Vagina (tissue), 2 donors: ENCODE measurements at places on chromosomes 5 and 9. TPM values are rescaled to one million over a fixed set of nuclear protein-coding genes. Genes with fewer than 3 reads are reported as not detected.

GRAMD2B gene
- 76.9 TPM for total RNA-seq

LHX2 gene
- total RNA-seq = not detected

IL3 gene
- total RNA-seq = not detected

EFNA5 gene
- 11.8 TPM for total RNA-seq

SLC12A2 gene
- 15.7 TPM for total RNA-seq

ARAP3 gene
- total RNA-seq = 13.3 TPM

TAF1L gene
- total RNA-seq = not detected

GRXCR2 gene
- total RNA-seq = not detected

POLR3G gene
- total RNA-seq = 5.4 TPM

PCDHA9 gene
- 0.25 TPM for total RNA-seq

ANKDD1B gene
- total RNA-seq = not detected

MINAR2 gene
- total RNA-seq = not detected

CXCL14 gene
- total RNA-seq = 62.1 TPM

F2RL2 gene
- not detected for total RNA-seq

C9 gene
- not detected for total RNA-seq

MAST4 gene
- total RNA-seq = 85.9 TPM

BSPRY gene
- 3.9 TPM for total RNA-seq

MARCOL gene
- total RNA-seq = not detected

WDR38 gene
- total RNA-seq = not detected

PCDHB3 gene
- 2.0 TPM for total RNA-seq

NUTM2F gene
- total RNA-seq = not detected

BHMT2 gene
- 4.2 TPM for total RNA-seq
